Stimulated activated CD8-positive, alpha-beta memory T cell treated with anti-CD3 and anti-CD28 coated beads, Interleukin-7, amount 100 ng/mL, for 1 hour (primary cell): ENCODE measurements at places on chromosomes 5 and 9.
A peak's percentile ranks its signal among the peaks of the same experiment; 100 is the strongest.

DNA sequence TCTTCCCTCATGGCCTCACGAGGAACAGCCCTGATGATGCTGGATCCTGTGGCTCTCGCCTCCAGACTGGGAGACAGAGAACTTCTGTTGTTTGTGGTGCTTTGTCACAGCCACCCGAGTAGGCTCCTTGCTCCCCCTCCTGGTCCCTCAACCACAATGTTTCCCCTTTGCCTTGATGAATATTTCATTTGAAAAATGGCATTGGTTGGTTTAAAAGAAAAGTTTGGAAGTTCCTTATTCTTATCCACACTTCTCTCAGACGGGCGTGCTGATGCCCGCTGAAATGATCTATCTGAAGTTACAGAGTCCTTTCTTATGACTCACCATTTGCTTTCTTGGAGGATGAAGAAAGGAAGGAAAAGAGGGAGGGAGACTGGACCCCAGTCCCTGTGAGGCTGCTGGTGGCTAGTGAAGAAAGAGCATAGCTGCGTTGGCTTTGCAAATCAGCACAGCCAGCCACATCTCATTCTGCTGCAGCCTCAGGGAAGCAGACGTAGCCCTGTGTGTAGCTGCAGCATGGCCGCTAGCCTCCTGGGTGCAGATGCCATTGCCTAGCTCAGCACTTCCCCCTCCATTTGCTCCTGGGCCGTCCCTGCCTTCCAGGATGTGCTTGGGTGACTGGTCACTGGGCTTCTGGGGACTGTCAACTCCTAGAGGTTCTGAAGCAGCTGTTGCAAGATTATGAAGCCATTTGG, 185.9 kb downstream of the ERCC6L2 start:
- peak; percentile 16 for DNase-seq

GRCh38 chr9:89079391-89079790, 88.1 kb downstream of the S1PR3 start:
- no peak for DNase-seq

DNA sequence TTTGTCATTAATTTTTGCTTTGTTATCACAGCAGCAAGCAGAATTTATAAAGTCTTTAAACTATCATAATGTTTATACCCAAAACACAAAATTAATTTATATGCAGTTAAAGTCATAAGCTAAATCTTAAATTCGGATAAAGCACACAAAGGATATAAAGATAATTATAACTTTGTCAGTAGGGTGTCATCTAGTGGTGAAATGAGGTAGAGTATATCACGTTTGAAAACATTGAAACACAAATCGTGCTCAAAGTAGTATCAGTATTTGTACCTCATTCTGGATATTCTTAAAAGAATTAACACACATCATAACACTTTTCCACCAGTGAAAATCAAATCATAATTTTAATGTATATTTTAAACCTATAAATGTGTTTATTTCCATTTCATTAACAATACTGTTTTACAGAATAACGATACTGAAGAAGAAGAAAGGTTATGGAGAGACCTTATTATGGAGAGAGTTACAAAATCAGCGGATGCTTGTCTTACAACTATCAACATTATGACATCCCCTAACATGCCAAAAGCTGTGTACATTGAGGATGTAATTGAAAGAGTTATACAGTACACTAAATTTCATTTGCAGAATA, 129.5 kb downstream of the NIPBL start:
- no peak for DNase-seq

DNA sequence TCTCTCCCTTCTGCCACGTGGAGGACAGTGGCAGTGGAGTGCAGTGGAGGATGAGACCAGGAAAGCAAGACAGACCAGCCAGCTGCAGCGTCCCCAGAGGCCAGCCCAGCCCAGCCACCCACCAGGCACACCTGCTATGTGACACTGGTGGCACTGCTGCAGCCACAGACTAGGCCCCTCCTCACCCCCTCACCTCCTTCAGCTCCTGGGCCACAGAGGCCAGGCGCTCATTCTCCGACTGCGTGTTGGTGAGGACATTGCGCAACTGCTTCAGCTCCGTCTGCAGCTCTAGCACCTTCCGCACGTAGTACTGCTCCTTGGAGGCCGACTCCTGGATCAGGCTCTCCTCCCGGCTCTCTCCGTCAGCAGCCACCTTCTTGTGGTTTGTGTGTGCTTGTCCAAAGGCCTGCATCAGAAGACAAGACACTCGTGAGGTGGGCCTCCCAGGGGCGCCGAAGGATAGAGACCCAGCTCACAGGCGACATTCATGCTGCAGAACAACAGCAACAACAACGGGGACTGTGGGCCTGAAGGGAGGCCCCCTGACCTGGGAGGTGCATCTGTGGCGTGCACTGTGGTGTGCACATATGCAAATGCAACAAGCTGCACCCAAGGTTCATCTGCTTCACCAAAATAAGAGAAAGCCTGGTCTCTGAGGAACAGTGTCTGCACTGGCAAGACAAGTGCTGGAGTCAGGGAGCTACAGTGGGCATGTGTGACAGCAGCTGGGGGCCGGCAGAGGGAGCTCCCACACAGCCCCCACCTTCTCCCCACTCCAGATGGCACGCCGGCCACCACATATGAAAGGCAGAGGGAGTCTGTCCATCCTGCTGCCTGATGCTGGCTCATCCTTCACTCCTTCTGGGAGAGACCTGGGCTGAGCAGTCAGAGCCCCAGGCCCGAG, 35.5 kb downstream of the BICD2 start:
- DNase-seq, result no peak

- DNase-seq, result no peak
Observed at GRCh38 chr5:143263272-143263810, 140.1 kb downstream of the NR3C1 start.

DNA sequence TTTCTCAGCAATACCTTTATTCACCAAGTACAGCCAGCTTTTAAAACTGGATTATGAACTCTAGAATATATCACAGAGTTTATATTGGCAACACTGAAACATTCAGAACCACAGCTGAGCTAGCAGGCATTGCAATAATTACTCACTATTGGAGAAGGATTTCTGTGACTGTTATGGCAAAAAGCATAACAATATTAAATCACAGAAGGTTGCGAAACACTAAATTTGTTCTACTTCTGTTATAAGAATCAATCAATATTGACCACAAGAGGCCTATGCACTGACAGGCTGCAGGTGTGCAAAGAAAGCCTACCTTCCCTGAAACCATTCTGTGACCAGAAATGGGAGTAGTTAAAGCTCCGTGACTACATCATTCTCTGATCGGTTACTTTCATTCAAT, 59.2 kb downstream of the AP3B1 start:
- DNase-seq, result no peak

GRCh38 chr9:36486329-36486932, 86.3 kb upstream of the MELK start:
- DNase-seq, result no peak

- no peak for DNase-seq
Observed at GRCh38 chr9:110391826-110392485, 54.3 kb upstream of the TXNDC8 start.

GRCh38 chr5:124741711-124742496, 4.5 kb downstream of the ZNF608 start:
- DNase-seq, result no peak

DNA sequence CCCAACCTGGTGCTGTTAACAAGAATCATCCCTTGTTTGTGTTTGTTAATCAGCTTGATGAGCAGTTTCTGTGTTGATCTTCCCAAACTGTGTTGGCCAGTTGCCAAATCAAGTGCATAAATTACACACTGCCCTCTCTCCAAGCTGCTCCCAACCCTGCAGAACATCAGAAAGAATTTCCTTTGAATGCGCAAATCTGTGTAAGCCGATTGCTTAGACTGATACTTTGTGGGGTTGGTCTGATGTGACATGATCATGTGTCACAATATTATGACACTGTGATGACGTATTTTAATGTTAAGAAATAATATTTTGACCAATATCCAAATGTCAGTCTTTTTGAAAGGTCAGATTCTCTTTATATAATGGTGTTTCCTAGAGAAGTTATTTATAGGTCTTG, 766.4 kb upstream of the WWC1 start:
- no peak for DNase-seq

GRCh38 chr9:567128-567746, 274.3 kb upstream of the DMRT1 start:
- DNase-seq, result no peak

DNA sequence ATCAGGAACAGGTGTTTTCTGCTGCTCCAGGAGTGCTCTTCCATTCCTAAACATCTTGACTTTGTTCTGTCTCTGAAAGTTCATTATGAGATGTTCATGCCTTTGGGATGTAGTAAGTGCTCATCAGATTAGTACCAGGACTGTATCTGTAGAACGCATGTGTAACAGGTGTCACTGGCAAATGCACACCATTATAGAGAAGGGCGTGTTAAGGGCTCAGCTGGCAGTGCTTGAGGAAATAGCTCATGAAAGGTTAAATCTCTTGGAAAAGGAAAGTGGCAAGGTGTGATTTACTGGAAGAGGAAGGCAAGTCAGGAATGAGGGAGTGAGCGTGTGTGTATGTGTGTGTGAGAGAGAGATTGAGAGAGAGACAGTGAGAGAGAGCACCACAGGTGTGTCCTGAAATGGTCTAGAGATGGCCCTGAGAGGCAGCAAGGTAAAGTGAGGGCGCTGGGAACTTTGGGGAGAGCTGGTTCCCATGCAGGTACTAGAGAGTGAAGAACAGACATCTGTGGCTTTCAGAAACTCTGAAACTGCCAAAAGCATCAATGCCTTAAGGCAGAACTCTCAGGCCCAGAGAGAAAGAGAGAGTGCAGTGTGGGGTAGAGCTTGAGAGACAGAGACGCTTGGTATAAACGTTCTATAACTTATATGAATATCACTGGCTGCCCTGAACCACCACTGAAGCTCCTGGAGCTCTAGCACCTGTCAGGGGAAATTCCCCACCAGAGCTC, 13.7 kb upstream of the CXCL14 start:
- no peak for DNase-seq

DNA sequence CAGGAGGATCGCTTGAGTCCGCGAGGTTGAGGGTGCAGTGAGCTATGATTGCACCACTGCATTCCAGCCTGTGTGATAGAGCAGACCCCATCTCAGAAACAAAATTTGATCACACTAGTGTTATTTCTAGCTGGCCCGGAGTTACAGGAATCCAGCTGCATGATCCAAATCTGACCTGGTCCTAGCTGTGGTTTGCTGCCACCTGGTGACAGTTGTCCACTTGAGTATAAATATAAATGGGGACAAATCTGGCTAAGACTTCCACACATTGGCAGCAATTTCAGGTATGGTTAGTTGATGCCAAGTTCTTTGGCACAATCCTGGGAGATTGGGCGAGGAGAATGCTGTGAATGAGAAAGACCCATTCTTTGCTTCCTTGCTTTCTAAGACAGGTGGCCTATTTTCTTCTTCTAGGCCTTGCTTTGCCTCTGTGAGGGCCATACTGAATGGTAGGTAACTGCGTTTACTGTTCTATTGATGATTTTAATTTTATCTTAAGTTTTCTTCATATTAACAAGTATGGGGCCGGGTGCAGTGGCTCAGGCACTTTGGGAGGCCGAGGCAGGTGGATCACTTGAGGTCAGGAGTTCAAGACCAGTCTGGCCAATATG, 35.4 kb downstream of the UBE2R2 start:
- peak; percentile 20 for DNase-seq

DNA sequence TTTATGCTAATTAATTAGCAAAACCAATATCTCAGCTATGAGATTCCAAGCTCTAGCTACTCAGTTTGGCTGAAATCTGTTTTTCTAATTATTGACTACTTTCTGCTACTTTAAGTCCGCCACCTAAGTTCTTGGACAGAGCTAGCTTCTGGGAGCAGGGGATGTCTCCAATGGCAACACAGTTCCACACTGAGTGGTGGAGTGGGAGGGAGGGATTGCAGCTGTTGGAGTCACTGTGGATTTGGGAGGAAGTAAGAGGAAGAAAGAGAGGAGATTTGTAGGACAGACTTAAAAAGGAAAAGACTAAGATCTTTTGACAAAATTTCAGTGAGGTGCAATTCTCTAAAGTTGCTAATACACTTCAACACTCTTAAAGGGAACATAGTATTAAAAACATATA, 450.8 kb downstream of the NFIB start:
- DNase-seq, result no peak

DNA sequence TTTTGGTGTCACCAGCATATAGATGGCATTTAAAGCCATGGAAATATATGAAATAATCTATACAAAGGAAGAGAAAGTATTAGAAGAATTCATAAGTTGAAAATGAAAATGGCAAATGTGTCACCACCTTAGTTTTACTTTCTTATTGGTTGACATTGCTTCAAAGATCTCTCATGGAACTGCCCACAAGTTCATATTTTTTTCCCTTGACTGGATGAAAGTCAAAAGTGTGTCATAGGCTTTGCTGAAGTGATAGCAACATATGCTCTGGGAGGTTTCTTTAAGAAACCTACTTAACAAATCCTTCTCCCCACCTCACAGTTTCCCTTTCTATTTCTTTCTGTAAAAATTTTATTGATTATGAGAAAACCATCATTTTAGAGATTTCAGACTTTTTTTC, 127.2 kb downstream of the VPS13A start:
- no peak for DNase-seq

DNA sequence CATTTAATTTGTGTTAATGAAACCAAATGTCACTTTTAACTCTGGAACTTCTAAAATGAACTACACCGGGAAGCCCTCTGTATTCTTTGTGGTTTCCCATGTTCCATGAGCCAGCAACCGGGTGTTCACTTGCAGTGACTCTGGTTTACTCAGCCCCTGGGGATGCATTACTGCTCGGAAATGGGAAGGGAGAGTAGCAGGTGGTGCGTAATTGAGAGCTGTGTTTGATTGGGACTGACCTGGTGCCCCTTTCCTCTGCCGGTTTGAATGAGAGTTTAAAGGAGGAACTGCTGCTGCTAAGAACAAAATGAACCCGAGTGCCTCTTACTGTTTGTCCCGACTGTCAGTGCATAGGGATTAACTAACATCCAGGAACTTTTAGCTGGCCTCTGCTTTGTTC, 100.1 kb upstream of the DHFR start:
- DNase-seq, result no peak

DNA sequence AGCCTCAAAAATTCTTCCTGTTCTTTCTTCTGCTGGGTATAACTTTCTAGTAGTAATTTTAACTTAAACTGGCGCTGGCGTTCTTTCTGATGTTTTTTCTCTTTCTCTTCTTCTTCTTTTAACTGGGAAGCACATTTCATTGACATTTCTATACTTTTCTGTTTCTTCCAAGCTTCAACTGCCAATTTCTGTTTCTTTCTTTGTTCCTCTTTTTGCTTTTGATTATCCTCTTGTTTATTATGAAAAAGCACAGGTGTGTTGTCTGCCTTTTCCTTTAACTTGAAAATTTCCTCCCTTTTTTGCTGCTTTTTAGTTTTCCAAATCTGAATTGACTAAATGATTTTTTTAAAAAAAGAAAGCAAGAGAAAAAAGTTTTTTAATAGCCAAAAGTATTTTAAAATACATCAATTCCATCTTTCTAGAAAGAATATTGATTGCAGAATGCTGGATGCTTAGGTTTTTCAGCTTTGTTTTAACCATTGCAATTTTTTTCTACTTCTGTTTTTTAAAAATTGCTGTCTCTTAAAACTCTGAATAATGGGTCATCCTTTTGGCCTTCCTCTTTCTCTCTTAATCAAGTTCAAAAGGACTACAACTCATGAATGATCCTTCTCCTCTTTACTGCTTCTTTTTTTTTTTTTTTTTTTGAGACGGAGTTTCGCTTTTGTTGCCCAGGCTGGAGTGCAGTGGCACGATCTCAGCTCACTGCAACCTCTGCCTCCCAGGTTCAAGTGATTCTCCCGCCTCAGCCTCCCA, 8.8 kb upstream of the PGGT1B start:
- no peak for DNase-seq

GRCh38 chr5:3041001-3041400, 289.5 kb upstream of the IRX2 start:
- no peak for DNase-seq
